K562 (cell line): ENCODE measurements at places on chromosomes 11 and 22.

GRCh38 chr22:46802608-46803027 lies 40.2 kb downstream of the TBC1D22A start:
- no peak for DNase-seq

GRCh38 chr22:20240447-20240764 lies 27.7 kb downstream of the RTN4R start:
- peak; percentile 66 for DNase-seq

DNA sequence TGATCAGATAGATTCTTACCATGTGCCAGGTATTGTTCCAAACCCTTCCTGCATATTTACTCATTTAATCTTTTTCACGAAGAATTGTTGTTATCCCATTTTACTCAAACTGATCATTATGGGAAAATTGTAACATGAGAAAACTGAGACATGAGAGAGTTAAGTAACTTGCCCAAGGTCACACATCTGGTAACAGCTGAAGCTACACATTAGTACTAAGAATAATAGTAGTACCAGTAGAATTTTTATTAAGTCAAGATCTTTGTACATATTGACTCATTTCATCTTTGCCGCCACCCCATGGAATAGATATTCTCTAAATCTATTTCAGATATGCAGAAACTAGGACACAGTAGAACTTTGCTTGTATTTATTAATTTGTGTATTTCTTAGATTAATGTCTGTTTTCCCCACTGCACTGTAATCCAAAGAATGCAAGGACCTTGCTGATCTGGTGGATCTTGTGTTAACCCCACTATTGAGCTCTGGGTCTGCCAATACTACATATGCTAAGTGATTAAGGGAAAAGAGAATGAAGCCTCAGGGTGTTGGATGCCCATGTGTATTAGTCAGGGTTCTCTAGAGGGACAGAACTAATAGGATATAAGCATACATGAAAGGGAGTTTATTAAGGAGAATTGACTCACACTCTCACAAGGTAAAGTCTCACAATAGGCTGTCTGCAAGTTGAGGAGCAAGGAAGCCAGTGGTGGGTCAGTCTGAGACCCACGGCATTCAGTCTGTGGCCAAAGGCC lies 72.8 kb downstream of the PARVA start:
- DNase-seq: no peak

GRCh38 chr11:62666259-62666926 lies 1.3 kb downstream of the CSKMT start:
- no peak for DNase-seq

GRCh38 chr22:24424901-24425775 lies 2.3 kb upstream of the ADORA2A start:
- no peak for DNase-seq

GRCh38 chr11:21456186-21456585 lies 736.7 kb upstream of the ANO5 start:
- DNase-seq: no peak

DNA sequence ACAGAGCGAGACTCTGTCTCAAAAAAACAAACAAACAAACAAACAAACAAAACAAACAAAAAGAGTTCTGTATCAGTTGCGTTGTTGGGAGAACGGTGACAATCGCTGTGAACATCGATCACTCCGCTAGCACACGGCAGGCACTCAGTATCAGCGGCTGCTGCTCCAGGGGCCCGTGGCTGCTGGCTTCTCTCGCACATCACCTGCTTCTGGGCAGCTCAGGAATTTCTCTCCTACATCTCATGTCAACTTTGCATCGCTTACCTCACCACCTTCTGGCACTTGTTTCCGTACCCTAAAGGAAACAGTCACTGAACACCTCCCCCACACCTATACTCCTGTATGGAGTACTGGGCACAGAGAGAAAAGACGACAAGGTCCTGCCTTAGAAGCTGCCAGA lies 70.3 kb upstream of the WNT7B start:
- DNase-seq: no peak

DNA sequence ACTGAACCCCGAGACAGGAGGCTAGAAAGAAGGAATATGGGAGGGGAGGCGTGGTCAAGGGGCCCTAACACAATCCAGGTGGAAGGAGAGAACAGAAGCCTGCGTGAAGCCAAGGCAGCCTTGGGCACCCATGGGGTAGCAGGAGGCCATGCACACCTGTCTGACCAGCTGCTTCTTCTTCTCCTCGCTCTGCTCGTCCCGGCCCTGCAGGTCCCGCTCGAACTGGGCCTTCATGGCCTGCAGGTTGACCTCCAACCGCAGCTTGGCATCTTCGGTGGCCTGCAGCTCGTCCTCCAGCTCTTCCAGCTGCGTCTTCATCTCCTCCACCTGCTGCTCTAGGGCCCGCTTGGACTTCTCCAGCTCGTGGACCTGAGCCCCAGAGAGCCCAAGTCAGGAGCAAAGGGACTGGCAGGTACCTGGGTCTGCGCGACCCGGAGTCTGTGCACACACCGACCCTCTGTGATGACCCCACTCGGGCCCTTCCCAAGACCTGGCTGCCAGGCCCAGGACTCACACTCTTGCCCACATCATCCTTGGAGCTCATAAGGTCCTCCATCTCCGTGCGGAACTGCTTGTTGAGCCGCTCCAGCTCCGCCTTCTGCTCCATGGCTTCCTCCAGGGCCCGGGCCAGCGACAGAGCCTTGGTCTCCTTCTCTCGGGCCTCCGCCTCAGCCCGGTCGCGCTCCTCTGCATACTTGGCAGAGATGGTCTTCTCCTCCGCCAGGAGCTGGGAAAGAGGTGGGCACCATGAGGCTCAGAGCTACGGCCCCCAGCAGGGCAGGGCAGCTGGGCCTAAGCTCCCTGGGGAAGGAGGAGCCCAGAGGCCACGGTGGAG lies 35.9 kb downstream of the APOL1 start:
- no peak for DNase-seq

DNA sequence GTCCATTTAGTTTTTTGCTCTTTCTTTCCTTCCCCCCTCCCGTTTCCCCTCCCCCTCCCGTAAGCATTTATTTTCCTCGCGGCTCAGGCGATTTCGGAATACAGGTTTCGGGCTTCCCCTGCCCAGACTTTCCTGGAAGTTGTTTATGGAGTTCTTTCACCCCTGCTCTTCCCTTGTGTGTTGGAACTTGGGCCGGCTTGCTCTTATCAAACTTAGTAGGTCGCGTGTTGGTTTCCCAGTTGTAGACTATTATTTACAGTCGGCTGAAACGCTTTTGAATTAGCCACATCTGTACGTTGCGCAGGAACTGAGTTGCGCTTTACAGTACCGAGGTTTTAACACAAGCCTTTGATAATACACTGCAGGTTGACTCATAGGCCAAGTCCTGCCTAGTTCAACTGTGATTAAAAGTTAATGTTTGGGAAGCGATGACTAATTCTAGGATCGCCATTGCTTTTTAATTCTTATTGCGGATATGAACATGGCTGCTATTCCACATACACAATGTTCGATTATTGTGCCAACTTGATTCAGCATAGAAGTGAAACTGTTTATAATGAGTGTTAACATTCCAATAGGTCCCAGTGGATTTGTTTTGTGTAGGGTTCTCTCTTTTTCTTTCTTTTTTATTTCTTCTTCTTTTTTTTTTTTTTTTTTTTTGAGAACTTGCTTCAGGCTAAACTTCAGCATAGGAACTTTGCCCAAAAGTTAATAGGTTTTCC lies 1.7 kb downstream of the YAP1 start:
- DNase-seq: no peak

DNA sequence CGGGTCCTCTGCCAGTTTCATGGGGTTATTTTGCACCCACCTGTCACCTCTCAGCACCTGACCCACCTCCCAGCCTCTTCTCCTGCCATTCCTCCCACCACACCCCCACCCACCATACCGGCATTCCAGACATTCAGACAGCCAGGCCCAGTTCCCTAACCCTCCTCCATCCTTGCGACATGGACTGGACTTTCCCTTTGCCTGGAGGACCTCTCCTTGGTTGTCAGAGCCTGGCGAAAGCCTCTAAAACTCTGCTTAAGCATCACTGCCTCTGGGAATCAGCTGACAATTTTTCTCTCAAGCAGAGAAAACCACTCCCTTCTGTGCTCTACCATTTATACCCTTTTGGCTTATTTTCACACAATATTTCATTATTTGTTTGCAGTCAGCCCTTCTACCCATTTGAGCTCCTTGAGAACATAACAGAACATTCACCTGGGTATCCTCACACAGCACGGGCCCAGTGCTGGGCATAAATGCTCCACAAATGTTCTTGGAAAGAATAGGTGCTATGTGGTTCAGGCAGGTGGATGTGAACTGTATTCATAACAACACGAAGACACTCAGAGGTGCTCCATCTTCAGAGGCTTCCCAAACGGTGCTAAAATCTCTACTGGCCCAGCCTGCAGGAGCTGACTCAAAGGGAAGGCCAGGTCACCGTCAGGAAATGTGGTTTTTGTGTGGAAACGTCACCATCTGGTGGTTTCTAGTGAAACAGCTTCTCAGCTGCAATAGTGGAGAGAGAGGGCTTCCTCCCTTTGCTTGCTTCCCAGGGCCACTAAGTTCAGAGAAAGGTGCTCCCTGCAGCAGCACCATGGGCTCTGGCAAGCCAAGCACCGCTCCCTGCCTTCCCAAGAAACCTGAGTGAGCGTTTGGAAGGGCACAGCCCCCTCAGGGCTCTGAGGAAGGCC lies 10.4 kb downstream of the SPATA19 start:
- DNase-seq: peak; percentile 46

- DNase-seq: no peak
Measured at GRCh38 chr11:69002110-69002569, 10.9 kb downstream of the MRGPRF start.

GRCh38 chr22:24978308-24978707 lies 25.8 kb downstream of the KIAA1671 start:
- DNase-seq: no peak

DNA sequence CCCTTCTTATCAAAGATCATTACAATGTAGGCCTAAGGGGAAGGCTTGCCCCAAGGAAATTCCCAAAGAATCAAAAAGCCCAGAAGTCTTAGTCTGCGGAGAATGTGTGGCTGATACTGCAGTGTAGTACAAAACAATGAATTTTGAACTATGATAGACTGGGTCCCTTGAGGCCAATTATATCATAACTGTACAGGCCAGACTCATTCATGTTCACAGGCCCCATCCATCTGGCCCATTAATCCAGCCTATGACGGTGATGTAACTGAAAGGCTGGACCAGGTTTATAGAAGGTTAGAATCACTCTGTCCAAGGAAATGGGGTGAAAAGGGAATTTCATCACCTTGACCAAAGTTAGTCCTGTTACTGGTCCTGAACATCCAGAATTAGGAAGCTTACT lies 35.2 kb downstream of the IGLL1 start:
- DNase-seq: no peak

GRCh38 chr11:56887940-56888339 lies 100.8 kb upstream of the OR5AK2 start:
- DNase-seq: no peak

GRCh38 chr11:11931461-11932055 lies 76.9 kb downstream of the DKK3 start:
- DNase-seq: peak; percentile 26

DNA sequence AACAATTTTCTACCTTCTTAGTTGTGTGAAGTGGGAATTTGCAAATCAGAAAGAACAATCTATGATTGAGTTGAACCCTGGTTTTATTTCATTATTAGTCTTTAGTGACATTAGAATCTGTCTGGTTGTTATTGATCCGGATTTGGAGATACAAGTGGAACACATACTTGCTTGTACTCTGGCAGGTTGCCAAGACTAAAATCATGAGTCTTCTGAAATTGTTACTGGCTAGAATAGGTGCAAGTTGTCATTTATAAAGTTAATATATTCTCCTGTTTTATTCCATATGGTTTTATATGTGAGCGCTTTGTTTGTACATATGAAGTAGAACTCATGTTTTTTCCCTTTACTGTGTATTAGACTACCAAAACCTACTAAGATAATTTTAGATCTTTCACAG lies 23.0 kb downstream of the CCDC15 start:
- no peak for DNase-seq

- no peak for DNase-seq
Measured at GRCh38 chr11:85710917-85711316, 24.9 kb upstream of the CCDC89 start.

DNA sequence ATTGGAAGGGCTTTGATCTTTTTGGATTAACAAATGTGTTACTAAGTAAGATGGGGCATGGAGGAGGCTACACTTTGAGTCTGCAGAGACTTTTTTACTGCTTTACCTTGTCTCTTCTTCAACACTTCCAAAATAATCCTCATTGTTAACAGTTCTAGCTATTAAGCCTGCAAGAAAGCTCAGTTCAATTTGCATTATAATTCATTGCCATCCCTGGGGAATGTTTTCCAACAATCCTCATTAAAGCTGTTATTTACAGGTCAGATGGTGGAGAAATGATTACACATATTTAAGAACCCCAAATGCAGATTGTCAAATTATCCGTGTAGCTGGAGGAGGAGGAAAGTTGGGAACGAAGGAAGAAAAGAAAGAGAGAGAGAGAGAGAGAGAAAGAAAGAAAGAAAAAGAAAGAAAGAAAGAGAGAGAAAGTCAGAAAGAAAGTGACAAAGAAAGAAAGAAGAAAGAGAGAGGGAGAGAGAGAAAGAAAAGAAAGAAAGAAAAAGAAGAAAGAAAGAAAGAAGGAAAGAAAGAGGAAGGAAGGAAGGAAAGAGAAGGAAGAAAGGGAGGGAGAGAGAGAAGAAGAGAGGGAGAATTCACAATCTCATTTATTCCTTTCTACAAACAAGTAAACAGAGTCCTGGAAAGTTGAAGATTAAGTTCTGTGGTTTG lies 443.9 kb downstream of the INSC start:
- no peak for DNase-seq

GRCh38 chr22:49815641-49816091 lies 12.0 kb downstream of the BRD1 start:
- DNase-seq: no peak

GRCh38 chr11:12706545-12707499 lies 32.6 kb downstream of the TEAD1 start:
- peak; percentile 87 for DNase-seq

GRCh38 chr11:98979205-98979604 lies 41.5 kb upstream of the CNTN5 start:
- no peak for DNase-seq

DNA sequence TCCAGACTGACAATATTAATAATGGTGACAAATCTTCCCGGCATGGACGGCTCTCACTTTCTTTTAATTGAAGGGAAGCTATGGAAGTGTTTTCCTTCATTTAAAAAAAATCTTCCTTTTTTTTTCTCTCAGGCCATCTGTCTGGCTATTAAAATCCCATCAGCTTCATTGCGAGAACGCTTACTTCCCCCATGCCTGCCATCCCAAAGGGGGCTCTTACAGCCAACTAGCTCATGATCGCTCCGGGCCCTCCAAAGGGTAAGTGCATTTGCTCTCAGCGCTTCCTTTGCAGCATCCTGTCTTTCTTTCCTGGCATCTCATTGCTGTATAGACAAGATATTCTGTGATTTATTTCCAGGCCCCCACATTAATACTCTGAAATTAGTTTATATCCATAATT lies 20.7 kb downstream of the CACNG2 start:
- DNase-seq: no peak

- DNase-seq: no peak
Measured at GRCh38 chr22:45891996-45892621, 84.9 kb downstream of the WNT7B start.

DNA sequence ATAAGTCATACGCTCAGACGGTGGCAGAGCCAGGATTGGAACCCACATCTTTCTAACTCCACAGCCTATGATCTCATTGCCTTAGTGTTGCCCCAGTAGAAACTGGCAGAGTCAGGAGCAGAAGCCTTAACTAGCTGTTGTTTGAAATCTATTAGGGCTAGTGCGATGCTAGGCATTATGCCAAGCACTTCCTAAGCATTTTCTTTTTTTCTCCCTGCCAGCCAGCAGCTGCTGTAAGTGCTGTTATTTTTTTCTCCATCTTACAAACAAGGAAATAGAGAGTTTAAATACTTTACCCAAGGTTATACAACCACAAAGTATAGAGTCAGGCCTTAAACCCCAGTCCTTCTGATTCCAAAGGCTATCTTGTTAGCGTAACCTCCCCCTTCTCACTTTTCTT lies 161.0 kb upstream of the SORL1-AS1 start:
- no peak for DNase-seq
